ENCODE measurements at places on chromosomes 7 and 10. TPM values are rescaled to one million over a fixed set of nuclear protein-coding genes. Genes with fewer than 3 reads are reported as not detected.

The CHST15 gene
- 0.33 TPM for total RNA-seq

DNA sequence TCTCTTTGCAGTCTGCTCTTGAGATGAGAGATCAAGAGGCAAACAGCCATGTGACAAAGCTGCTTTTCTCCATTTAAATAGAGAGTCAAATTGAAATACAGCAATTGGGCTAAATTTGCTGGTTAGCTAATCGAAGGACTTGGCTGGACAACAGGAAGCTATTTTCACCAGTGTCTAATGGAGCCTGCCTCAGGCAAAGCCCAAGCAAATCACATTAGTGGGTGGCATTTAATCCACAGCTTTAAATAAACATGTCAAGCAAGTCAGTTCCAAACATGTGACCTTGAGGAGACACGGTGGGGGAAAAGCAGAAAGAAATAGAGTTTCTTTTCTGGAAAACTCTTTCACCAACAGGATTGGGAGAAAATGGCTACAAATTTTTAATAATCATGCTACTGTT lies 180.5 kb upstream of the AOAH start:
- no peak for DNase-seq

The CYP3A5 gene
- not detected for total RNA-seq

DNA sequence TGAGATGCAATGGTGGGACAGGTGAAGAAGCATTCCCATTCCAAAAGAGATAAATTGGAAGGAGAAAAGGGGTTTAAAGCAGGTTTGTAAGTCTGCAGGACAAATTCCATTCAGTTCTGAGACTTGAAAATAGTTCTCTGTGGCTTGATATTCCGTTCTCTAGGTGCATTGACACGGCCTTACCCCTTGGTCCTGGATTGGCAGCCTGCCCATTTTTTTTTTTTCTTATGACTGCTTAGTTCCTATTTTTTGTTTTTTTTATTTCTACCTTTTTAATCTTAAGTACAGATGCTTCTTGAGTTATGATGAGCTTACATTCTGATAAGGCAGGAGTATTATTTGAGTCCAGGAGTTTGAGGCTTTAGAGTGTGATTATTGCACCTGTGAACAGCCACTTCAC lies 70.6 kb downstream of the MLLT10 start:
- no peak for DNase-seq

DNA sequence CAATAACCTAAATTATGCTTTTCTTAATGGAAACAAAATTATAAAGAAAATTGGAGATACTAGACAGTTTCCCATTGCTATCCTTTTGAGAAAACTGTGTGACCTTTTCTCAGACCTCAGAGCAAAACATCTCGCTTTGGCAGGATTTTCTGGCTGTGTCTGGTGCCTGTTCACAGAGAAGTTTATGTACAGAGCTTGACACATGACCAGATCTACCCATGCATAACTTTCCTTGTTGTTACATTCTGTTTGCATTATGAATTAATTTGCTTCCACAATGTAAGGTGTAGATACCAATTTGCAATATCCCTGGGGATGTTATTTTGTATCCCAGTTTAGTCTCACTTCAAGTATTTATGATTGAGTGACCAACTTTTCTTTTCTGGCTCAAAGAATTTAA lies 565.0 kb downstream of the XPNPEP1 start:
- no peak for DNase-seq

- DNase-seq = no peak
Measured at GRCh38 chr7:37467002-37467401, 18.3 kb upstream of the ELMO1 start.

The GHRHR gene
- not detected for total RNA-seq

GRCh38 chr7:149245244-149245643 lies 5.8 kb downstream of the ZNF212 start:
- DNase-seq = no peak

- DNase-seq = no peak
Measured at GRCh38 chr10:43196131-43196980, 58.1 kb downstream of the CSGALNACT2 start.

- DNase-seq = no peak
Measured at GRCh38 chr7:158576050-158576762, 11.4 kb downstream of the PTPRN2 start.

GRCh38 chr10:61635932-61636331 lies 26.8 kb upstream of the CABCOCO1 start:
- DNase-seq = no peak

Measured in CD8-positive, alpha-beta T cell (primary cell).